ENCODE measurements at places on chromosomes 4 and X.
A peak's percentile ranks its signal among the peaks of the same experiment; 100 is the strongest.

DNA sequence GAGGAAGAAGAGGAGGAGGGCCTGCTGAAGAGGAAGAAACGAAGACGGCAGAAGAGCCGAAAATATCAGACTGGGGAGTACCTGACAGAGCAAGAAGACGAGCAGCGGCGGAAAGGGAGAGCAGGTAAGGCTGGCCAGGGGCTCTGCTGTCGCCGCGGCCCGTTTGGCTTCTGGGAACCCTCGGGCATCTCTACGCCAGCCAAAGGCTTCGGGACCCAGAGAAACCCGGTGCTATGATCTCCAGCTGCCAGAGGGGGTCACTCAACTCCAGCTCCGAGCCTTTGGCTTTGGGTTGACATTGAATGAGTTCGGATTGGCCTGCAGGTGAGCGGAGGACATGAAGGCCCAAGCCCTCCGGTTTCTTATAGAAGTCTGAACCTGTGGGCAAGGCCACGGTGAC, 42.8 kb downstream of the BCORL1 start:
- DNase-seq = no peak

DNA sequence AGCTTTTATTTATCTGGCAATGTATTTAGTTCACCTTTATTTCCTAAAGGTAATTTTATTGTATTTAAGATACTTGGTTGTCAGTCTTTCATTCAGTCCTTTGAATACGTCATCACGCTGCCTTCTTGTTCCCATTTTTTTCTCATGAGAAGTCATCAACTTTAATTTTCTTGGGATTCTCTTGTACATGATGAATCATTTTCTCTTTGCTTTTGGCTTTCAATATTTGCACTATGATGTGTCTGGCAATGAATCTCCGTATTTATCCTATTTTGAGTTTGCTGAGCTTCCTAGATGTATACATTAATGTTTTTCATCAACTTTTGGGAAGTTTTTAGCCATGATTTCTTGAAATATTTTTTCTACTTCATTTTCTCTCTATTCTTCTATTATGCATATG, 28.4 kb downstream of the CLDN2 start:
- no peak for DNase-seq

- no peak for DNase-seq
Observed at GRCh38 chr4:168892475-168892874, 117.6 kb downstream of the CBR4 start.

- no peak for DNase-seq
Observed at GRCh38 chrX:44456685-44457084, 86.0 kb downstream of the FUNDC1 start.

DNA sequence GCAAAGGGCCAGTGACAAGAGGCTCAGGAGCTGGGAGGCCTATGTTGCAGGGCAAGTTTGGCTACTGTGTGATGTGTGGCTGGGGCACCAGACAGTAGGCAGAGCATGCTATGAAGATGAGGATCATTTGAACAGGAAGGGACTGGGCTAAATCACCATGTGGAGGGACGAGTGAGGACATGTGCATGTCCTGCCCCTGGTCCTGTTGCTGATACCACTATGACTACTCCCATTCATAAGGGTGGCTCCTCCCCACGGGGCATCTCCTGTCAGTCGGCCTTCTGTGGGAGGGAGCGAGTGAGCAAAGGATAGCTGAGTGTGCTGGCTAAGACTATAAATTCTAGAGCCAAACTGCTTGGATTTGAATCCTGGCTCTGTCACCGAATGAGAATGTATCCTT, 139.2 kb downstream of the TMEM164 start:
- no peak for DNase-seq

GRCh38 chrX:107619885-107620322, 8.4 kb upstream of the PRPS1 start:
- DNase-seq = no peak

- DNase-seq = peak; percentile 26
Observed at GRCh38 chrX:54042609-54043021, 1.7 kb downstream of the PHF8 start.

DNA sequence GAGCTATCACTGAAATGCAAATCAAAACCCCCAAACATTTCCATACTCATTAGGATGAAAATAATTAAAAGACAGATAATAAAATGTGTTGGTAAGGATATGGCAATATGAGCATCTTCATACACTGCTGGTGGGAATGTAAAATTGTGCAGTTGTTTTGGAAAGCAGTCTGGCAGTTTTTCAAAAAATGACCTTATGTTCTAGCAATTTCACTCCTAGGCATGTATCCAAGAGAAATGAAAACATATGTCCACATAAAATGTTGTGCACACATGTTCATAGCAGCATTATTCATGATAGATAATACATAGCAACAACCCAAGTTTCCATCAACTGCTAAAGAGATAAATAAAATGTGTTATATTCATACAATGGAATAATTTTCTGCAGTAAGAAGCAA, 14.8 kb upstream of the GPRASP2 start:
- no peak for DNase-seq

- no peak for DNase-seq
Observed at GRCh38 chr4:184228056-184228705, 10.5 kb upstream of the ENPP6 start.

- no peak for DNase-seq
Observed at GRCh38 chrX:115968436-115969252, 201.9 kb upstream of the AGTR2 start.

DNA sequence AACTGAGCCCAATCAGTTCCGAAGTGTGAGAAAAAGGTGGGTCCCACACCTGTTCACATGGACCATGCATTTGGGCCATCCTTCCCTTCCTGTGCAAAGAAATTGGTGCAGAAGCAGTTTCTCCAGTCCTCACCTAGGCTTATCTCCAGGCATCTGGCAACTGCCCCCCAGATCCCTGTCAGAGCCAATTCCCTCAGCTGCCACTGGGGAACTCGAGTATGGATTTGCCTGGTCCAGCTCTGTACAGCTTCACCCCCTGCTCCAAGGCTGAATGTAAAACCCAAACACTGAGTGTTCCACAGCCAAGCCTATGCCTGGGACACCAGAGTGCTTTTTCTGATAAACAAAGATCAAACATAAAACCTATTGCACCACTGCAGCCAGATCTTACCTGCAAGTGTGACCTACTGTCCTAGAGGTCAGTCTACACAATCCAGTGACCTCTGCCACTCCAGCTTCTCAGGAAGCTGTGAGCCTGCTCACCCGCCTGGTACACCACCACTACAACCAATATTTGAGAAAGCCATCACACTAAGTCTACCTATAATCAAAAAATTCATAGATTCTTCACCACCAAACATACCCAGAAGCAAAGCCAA, 136.4 kb downstream of the STPG2 start:
- DNase-seq = no peak

GRCh38 chr4:48949518-48950219, 36.4 kb upstream of the CWH43 start:
- DNase-seq = no peak

DNA sequence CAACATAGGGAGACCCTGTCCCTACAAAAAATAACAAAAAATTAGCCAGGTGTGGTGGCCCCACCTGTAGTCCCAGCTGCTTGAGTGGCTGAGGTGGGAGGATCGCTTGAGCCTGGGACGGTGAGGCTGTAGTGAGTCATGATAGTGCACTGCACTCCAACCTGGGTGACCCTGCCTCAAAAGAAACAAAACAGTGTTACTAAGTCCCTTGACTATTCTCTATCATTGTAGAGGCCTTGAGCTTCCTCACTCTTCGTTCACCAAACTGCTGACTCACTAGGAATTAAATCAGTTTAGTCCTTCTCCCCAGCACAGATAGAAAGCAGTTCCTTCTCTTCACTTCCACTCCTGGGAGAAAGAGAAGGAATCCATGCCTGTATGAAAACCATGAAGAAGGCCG, 14.5 kb downstream of the CDS1 start:
- no peak for DNase-seq

DNA sequence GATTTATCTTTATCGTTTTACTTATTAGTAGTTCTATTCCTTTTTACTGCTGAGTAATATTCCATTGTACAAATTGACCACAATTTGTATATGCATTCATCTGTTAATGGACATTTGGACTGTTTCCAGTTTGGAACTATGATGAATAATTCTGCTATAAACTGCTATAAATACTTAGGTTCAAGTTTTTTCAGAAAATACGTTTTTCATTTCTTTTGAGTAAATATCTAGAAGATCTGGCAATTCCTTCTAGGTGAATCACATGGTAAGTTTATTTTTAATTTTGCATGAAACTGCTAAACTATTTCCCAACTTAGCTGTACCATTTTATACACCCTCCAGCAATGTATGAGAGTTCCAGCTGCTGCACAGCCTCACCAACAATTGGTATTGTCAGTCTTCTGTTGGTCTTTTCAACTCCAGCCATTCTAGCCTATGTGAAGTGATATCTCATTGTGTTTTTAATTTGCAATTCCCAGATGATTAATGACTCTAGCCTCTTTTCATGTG, 22.2 kb downstream of the LIN54 start:
- DNase-seq = no peak

- DNase-seq = no peak
Observed at GRCh38 chrX:48676893-48677270, 6.7 kb upstream of the WAS start.

- no peak for DNase-seq
Observed at GRCh38 chr4:114321366-114321765, 277.2 kb upstream of the UGT8 start.

GRCh38 chr4:68283714-68284113, 38.2 kb upstream of the TMPRSS11B start:
- DNase-seq = no peak

GRCh38 chr4:8015512-8015911, 75.9 kb upstream of the AFAP1 start:
- DNase-seq = no peak

GRCh38 chr4:6105311-6105911, 87.2 kb upstream of the C4orf50 start:
- no peak for DNase-seq

GRCh38 chrX:15686818-15687685, 22.4 kb upstream of the CLTRN start:
- peak; percentile 65 for DNase-seq

DNA sequence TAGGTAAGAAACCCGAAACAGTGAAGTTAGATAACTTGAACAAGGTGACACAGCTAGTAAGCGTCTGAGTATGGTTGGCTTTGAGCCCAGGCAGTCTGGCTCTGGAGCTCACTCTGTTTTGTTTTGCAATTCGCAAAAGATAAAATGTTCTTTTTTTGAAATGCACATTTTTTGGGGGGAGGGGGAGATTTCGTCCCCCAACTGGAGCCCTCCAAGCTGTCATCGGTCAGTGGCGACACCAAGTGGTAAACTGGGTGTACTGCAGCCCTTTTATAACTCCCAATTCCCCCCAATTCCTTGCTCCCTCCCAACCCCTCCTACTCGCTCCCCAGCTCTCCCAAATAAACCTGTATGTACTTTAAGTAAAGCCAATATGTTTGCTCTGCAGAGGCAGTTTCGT, 2.8 kb upstream of the CLCN5 start:
- no peak for DNase-seq

GRCh38 chr4:155741546-155741945, 17.3 kb upstream of the GUCY1B1 start:
- no peak for DNase-seq

- no peak for DNase-seq
Observed at GRCh38 chrX:65536291-65536690, 1.7 kb upstream of the LAS1L start.

DNA sequence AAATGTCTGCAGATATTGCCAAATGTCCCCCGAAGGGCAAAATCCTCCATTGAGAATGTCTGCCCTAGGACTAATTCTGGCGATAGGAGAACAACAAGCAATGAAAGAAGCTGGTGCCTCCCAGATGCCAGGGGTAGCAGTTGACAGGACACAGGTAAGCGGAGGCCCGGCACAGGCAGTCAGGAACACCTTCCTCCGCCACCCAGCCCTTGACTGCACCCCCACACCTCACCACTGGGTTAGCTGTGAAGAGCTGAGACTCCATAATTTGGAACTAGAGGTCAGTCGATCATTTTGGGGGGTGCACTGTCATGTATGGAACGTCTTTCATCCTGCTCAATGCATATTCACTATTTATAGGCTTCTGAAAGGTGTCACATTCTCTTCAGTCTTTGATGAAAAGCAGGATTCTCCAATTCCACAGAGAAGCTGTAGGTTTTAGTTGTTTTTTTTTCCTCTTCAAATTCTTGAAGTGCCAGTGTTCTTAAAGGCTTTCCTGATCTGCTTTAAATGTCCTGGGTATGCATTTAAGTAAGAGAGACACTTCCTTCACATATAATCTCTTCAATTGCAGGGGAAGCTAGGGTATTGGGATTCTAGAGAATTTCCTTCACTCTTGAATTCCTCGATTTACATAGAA, 111.6 kb upstream of the ZFP42 start:
- no peak for DNase-seq

DNA sequence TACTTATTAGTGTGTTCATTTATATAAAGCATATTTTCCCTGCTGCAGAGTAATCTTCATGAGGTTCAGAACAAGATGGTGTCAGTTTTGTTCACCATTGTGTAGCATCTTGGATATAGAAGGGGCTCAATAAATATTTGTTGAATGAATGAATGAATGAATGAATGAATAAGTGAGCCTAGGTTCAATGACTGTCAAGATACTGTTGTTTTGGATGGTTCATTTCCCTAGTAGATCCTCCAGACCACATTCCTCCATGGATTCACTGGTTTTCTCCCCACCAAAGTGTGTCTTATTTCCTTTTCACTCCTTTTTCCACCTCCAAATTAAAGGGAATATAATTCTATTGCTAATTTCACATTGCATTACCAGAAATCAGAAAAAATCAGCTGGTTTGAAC, 2.1 kb upstream of the OCIAD2 start:
- DNase-seq = no peak

DNA sequence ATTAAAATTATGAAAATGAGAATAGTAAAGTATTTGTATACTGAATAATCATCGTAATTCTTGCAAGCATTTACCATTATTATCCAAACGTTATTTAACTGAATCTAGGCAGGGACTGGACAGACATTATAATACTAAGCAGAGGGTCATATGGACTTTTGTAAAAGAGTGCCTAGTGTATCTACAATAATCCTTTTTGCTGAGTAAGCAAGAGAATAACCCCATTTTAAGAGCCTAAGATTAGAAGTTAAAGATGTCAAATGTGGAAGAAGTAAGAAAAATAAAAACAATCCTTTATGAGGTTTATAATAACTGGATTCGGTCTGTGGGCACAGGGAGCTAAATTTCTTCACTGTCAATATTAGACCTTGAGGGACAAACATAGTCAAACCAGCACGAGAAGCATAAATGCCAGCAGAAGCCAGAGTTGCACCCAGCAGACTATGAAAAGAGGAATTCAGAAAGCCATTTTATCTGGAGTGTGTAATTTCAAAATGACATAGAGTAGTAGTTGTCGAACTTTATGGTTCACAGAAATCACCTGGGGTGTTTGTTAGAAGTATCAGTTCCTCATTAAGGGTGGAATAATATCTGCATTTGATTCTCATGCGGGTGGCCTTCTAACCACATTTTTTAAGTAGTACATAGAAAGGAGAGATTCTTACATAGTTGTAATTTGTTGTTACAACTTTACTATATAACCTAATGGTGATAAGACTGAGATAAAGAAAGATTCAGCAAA, 39.7 kb upstream of the DCLK2 start:
- no peak for DNase-seq

DNA sequence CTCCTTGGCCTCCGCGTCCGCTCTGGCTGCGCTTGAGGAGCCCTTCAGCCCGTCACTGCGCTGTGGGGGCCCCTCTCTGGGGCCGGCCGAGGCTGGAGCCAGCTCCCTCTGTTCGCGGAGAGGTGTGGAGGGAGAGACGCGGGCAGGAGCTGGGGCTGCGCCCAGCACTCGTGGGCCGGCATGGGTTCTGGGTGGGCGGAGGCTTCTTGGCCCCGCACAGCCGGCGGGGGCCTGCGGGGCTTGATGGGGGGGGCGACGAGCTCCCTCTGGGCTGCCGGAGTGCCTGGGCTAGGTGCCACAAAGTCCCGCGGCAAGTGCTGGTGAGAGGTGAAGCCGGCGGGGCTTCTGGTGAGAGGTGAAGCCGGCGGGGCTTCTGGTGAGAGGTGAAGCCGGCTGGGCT, 61.9 kb downstream of the ANKRD50 start:
- DNase-seq = no peak

Data from T-helper 1 cell (primary cell).